Ecto neural progenitor cell (in vitro differentiated cells): ENCODE measurements at places on chromosomes 2 and 18.

DNA sequence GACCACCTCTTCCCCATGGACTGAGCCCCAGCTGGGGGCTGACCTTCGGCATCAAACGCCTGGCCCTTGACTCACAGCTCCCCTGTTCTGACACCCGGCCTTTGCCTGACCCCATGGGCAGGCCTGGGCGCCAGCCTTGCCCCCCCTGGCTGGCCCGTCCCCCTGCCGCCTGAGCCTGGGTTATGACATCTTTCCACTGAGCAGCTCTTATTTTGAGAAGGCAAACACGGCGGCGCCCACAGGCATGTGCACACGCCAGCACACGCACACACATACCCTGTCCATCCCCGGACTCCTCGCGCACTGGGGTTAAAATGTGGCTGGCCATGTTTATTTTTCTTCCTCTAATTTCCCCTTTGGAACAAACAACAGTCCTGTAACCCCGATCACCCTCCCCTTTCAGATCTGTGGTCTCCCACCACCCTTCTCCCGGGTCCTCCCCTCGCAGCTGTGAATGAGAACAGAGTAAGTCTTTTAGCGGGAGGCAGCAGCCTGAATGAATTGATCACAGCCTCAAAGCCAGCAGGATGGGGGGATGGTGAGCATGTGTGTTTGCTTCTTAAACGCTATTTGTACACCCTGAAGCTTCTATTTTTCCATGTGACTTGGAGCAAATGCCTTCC lies 11.8 kb upstream of the ATOH8 start:
- no peak for DNase-seq

- no peak for DNase-seq
Observed at GRCh38 chr18:2848247-2849246, 1.7 kb downstream of the EMILIN2 start.

DNA sequence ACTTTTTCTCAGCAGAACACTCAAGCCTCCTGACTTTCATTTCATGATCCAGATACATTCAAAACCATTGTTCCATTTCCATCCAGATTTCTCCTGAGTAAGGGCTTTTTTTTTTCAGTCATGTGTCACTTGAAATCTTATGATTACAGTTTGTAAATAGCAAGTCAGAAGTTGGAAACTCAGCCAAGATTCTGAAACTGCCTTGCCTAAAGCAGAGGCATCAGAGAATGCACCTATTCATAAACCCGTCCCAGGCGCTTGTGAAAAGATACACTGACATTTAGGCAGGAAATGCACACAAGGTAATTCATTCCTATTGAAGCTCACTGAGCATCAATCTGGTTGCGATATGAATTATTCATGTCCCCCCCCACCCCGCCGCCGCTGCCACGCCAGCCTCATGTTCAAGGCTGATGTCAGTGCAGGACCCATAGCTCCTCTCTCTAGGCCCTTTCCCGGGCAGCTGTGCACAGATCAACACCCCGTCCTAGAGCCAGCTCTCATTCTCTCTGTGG lies 30.4 kb upstream of the MGAT4A start:
- no peak for DNase-seq

DNA sequence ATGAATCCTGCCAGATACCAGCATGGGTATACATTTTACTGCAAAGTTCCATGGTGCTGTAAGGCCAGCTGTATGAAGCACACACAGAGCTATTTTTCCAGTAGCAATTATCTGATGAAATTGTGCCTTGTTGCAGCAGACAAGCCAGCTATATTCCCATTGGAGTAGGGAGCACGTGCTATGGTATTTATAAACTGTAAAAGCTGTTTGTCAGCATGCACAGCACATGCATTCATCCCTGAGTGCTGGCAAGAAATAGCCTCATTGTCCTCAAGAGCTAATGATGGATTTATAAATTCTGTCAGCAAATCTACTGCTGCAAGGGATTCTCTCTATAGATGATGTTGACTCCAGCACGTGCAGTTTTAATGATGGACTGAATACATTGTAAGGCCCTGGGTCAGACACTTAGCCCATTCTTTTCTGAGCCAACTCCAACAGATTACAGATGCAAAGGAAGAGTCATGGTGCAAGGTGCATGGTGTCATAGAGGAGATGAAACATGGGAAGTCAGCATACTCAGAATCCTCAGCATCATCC lies 61.7 kb downstream of the KCNS3 start:
- no peak for DNase-seq

DNA sequence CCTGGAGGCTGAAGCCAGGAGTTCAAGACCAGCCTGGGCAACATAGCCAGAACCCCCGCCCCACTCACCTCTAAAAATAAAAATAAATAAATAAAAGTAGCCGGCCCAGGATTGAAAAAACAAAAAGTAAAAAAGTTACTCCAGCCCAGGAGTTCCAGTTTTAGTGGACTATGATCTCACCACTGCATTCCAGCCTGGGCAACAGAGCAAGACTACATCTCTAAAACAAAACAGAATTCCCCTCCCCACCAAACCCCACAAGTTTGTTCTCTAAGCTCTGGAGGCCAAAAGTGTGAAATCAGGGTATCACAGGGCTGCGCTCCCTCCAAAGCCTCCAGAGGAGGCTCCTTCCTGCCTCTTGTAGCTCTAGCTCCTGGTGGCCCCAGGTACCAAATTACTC lies 1.7 kb downstream of the D2HGDH start:
- no peak for DNase-seq

DNA sequence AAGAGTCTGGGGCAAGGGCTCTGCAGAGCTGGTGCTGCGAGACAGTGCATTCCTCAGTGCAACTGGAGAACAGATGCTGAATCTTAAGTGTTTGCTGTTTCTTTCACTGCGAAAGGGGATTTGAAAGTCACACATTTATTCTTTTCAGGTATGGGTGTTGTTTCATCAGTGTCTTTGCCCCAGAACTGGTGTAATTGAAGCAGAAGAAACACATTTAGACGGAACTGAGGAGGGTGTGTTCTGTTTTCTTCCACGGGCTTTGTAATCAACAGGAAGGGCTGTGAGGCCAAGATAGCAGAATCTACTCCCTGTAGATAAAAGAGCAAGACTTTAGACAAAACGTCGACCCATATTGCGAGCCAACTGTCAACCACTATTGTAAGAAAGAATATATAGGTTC lies 151.9 kb downstream of the EPHA4 start:
- DNase-seq = no peak
